ENCODE measurements at places on chromosomes 16 and 17.

DNA sequence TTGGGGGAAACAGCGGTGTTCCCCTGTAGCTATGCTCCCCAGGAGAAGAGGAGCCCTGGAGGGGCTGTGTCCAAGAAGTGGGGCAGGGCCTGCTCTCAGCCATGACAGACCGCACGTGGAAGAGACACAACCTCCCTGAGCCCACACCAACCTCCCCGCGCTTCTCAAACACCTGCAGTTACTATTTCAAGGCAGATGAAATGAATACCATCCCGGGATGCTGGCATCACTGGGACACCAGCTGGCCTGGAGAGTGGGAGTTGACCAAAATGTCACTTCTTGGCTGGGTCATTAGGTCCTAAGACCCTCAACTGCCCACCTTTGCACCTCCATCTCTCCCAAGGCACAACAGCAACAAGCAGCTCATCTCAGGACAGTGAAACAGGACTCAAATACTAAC, 32.0 kb downstream of the SPHK1 start:
- DNase-seq, result no peak

GRCh38 chr16:75106351-75107274, 10.0 kb downstream of the LDHD start:
- no peak for DNase-seq

DNA sequence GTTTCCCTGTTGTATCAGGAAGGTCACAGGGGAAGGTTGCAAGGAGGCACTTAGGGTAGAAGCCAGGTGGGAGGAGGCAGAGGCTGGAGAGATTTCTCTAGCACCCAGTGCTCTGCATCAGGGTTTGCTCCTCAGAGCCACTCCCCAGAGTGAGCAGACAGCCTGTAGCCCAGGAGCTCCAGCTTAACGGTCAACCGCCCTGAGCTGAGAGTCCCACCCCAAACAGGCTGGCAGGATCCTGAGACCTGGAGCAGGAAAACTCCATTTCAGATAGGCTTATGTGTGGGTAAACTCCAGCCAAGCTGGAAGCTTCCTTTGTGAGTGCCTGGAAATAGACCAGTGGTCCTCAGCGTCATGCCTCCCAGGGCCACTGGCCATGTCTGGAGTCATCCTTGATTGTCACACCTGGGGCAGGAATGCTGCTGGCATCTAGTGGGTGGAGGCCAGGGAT, 37.9 kb downstream of the MPRIP start:
- no peak for DNase-seq

DNA sequence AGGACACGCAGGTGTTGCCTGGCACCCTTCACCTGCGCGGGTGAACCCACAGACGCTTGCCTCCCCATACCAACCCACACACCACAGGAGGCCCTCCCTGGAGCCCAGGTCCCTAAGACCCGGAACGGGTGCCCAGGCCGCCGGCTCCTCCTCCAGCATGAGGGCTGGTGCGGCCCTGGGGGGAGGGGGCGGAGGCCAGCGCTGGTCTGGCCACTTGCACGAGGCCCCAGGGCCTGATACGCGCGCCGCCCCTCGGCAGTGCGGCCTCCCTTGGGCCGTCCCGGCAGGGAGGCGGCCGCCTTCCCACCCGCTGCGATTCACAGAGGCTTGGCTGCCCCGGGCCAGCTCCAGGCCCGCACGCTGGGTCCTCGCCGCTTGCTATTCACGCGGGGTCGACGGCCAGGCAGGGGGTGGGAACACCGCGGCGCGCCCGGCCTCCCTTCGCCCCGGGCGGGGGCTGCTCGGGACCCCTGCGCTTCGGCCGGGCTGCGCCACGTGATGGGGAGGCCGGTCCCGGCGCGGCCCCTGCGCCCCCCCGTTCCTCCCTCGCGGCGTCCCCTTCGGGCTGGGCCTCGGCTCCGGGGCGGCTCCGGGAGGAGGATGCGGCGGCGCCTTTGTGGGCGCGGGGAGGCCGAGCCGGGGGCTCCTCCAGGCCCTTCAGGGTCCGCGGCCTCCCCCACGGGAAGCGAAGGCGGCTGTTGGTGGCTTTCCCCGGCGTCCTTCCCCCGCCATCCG, 685 bp downstream of the FASN start:
- peak; percentile 63 for DNase-seq

DNA sequence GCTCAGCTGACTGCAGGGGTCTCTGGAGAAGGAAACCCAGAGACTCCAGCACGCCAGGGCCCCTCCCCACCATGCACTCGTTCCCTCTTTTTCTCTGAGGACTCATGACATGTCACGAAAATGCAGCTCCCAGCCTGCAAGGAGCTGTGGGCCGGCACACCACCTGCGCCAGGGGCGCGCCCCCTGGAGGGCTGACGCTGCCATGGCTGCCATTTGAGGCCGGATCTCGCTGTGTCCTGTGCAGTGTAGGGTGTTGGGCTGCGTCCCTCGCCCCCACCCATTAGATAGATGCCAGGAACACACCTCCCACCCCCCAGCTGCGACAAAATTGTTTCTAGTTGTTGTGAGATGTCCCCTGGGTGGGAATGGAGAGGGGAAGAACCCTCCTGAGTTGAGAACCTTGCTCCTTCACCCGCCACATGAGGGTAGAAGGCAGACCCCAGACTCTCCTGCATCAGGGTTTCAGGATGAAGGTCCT, 8.2 kb downstream of the SYNGR2 start:
- DNase-seq, result peak; percentile 32

DNA sequence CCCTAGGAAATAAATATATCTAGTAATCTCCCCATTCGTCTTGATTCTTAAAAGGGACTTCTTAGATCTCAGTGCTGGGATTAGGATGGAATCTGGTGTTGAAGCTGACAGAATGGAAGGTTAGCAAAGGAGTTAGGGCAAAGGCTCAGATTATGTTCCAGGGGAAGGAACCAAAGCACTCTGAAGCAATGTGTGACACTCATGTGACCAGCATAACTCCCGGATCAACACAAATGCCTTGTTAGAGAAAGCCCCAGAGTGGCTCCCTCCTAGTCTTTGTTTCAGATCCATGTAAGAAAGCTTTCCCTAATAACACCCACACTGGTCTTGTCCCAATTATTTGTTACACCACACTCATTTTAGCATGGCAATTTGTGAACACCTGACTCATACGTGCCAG, 62.6 kb upstream of the ERN1 start:
- DNase-seq, result no peak

DNA sequence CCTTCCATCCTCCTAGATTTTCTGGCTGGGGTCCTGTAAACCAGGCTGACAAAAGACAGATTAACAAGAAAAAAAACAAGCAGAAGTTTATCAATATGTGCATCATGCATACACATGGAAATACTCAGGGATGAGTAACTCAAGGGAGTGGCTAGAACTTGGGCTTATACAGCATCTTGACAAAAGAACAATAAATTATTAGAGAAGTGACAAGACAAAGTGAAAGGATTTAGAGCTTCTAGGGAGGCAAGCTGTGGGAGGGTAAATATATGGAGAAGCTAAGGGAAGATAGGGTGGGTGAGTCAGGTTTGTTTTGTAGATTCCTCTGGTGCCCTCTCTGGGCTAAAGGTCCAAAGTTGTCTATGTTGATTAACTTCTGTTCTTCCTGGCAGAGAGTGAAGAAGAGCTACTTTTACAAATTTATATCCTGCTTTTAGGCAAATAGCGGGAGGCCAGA, 48.0 kb upstream of the NDRG4 start:
- DNase-seq, result peak; percentile 13

Data from AG10803 (cell line).